ENCODE measurements at places on chromosomes 12 and 14.
A peak's percentile ranks its signal among the peaks of the same experiment; 100 is the strongest.

DNA sequence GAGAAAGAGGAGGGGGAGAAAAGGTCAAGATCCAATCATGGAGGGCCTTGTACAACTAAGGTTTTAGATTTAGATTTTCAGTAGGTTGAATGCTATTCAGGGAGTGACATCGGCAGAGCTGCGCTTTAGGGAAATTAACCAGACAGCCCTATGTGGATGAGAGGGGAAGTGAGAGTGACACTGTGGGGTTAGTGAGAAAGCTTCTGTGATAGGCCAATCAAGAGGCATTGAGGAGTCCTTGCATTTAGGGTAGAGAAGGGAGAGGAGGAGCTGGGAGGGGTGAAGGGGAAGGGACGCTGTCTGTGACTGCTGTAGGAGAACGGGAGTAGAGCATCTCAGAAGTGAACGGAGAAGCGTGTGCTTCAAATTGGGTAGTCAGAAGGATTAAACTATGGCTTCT is 3.4 kb downstream of the HSD17B6 start:
- no peak for DNase-seq

DNA sequence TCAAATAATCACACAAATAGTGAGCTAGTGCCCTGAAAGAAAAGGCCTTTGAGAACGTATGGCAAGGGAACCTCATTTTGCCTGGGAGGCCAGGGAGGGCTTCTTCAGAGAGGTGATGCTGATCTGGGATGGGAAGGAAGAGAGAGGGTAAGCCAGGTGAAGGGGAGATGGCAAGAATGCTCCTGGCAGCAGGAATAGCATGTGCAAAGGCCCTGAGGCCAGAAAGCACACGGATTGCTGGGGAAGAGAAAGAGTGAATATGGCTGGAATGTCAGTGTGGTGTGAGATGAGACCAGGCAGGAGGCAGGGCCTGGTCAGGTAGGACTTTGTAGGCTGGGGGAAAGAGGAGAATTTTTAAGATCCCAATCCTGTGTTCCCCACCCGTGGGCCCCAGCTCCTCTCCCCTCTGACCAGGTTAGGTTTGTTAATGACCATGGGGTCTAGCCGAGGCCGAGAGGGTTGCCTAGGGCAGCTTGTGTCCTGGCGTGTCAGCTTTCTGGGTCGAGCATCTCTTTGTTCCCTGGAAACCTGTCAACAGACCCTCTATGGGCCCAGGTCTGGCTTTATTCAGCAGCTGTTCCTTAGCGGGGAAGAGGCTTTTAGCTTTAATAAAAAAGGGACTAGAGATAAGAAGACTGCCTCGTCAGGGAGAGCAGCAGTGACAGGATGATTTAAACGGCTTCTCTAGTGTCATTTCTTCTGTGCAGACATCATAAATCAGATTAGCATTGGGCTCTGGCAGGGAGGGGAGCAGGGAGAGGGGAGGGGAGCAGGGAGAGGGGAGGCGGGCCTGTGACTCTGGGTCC is 123.4 kb downstream of the ADCK1 start:
- DNase-seq, result no peak

- DNase-seq, result no peak
These were observed 112.5 kb upstream of the FLRT2 start for GRCh38 chr14:85417396-85417795.

DNA sequence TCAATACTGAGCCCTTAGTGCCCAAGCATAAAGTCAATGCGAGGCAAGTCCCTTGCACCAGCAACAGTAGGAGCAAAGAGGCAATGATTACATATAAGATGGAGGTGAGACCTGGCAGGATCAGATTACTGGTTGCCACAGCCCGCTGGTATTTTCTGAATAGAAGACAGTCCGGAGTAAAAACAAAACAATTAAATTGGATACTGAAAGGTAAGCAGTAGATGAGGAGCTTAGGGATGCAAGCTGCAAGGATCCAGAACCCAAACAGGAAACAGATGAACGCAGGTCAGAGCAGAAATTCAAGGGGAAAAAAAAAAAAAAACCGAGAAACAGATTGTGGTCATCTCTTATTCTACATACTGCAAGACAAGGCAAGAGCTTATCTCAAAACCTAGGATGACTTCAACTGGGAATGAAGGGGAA is 119.6 kb downstream of the MED13L start:
- DNase-seq, result no peak

DNA sequence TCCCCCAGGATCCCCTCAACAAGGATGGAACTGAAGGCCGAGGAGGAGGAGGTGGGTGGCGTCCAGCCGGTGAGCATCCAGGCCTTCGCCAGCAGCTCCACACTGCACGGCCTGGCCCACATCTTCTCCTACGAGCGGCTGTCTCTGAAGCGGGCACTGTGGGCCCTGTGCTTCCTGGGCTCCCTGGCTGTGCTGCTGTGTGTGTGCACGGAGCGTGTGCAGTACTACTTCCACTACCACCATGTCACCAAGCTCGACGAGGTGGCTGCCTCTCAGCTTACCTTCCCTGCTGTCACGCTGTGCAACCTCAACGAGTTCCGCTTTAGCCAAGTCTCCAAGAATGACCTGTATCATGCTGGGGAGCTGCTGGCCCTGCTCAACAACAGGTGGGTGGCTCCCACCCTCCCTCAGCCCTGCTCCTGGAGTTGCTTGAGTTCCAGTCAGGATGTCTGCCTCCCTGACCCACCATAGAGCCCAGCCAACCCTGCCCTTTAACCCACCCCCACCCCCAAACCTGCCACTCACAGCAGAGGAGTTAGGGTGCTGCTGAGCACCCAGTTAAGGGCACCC is 1.4 kb downstream of the ASIC1 start:
- DNase-seq, result no peak

DNA sequence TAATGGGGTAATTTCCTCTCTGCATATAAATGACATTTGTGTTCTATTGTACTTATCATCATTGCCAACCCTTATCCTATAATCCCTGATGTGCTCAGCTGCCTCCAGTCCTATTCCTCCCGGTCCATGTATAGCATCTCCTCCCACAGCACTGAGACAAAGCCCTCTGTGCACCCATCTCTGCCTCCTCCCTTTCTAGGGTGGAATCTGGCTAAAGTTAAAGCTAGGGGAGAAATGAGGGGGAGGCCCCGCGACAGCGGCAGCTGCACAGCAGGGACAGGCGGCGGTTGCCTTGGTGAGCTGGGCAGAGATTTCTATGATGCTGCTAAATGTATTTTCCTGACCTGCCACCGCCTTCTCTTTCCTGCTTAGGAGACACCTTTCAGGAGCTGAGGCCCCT is 12.8 kb upstream of the ZDHHC22 start:
- no peak for DNase-seq

GRCh38 chr12:46124848-46125619 is 134.7 kb upstream of the SCAF11 start:
- DNase-seq, result peak; percentile 25

DNA sequence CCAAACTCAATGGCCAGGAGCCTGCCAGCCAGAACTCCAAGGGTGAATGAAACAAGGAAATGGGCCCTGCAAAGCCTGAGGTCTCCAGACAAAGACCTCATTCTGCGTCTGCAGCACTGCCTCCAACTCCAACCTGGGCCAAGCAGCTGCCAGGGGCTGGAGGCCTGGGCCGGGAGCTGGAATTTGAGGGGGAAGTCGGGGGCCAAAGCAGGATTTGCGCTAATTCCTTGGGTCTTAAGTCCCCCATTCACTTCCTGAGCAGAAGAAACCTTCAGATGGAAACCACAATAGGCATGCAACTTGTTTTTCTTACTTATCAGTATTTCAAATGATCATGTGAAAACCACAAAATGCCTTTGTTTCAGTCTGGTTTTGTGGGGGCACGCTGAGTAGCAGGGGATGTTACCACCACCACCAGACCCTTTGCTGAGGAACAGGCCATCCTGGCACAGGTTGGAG is 23.0 kb upstream of the TC2N start:
- no peak for DNase-seq

GRCh38 chr12:51371295-51371953 is 19.8 kb downstream of the GALNT6 start:
- no peak for DNase-seq

DNA sequence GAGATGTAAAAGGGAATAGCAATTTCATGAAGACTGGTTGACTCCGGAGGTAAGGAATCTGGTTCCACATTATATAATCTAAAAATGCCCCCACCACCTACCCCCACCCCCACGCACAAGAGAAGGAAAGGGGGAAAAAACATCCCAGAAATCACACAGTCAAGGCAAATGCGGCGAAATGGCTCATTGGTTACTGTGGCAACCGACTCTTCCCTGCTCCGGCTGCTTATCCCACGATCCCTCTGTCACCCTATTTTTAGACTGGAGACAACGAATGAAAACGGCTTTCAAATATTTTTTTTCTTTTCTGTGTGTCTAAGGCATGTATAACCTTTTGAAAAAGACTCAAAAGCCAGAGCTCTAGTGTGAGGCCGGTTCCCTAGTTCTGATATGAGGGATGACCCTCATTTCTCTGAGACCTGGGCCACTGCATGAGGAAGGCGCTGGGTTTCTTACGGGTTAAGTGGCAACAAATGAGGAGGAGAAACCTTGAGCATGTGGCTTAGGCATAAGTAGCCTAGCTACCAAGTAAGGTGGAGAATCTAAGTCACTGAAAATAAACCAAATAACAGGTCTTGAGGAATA is 148.3 kb upstream of the GRIN2B start:
- DNase-seq, result no peak

DNA sequence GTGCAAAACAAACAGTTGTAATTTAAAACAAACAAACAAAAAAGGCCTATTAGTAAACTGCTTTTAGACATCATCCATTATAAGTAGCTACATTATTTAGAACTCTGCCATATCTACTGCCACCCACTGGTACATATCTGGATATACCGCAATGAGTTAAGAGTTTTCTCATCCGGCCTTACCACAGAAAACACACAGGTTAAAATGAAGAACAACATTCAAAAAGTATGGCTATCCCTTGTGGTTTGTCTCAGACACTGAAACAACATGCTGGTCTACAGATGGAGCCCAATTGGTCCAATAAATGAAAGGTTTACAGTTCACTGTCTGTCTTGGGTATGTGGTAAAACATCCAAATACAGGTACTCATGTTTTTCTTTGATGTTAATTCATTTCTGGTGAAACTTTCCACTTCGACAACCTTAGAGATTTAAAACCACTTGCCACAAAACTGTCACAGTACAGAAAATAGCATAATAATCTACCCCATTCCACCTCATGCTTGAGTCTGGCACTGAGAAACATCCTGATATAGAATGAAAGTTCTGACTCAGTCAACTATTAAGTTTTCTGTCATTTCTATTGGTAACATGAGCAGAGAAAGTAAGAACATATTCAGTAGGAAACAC is 354.3 kb downstream of the CEP128 start:
- no peak for DNase-seq

- DNase-seq, result no peak
These were observed 43.5 kb downstream of the DPF3 start for GRCh38 chr14:72850360-72850759.

DNA sequence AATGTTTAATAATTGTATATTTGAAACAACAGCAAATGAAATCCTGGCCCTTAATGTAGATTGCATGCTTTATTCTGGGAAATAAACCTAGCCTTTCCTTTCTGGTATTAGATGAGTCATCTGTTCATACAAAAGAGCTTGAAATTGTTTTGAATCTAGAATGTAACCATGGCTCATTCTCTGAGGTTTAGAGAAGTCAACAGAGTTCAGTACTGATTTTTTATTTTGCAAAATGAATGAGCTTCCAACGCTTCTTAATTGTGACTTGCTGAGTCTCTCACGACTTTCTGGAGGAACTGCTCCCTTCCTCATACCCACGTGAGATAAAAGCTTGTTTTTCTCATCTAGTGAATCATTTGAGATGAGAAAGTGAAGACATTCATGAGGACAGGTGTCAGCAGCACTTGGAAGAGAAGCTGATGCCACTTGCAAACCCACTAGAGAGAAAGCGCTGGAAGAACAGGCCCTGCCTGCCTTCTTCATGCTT is 509.6 kb downstream of the VRK1 start:
- DNase-seq, result no peak

DNA sequence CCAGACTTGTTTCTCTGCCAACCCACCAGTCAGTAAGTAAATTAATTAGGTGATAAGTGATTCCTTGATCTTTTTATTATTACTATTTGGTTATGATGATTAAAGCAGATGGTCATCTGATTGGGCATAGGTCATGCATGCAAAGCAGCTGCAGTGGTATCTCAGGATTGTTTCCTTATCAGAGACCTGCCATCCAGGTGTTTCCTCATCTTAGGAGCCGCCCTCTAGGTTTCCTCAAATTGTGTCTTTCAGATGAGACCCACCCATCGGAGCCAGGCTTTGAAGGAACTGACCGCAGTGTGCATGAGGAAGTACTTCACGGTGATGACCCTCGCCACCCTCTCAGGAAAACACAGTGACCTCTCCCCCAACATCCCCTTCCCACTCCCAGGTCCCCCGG is 63.3 kb downstream of the ZFP36L1 start:
- no peak for DNase-seq

GRCh38 chr14:106442857-106443256 is 916.5 kb downstream of the TMEM121 start:
- DNase-seq, result no peak

DNA sequence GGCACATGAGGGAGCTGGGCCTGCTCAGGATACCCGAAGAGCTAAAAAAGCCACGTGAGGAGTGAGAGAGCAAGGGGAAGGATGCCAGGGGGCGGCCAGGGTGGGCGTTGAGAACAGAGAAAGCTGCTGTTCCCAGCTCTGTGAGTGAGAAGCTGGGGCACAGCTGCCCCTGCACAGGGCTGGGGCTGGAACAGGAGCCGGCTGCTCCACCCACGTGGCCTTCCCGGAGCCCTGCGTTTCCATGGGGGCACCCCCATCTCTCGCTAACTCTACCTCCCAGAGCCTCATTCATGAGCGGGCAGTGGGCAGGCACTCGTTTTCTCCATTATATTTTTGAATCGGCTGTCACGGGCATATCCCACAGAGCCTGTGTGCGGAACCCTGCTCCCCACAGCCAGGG is 42.7 kb downstream of the RFLNA start:
- DNase-seq, result no peak

DNA sequence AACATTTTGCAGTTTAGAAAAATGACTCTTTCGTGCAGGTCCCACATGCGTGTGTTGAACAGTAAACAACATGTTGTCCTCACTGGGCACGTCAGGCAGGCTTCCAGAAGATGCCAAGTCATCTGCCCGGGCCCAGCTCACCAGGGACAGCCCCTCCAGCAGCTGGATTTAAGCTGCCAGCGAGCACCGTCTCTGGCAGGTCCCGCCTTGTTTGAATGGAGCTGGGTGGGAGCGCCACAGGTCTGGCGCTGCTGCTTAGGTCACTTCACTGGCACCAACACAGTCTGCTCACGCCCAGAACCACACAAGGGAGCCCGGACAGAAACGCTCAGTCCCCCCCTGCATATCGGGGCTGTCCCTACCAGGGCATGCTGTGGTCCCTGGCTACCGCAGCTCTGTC is 33.1 kb upstream of the MMP17 start:
- no peak for DNase-seq

DNA sequence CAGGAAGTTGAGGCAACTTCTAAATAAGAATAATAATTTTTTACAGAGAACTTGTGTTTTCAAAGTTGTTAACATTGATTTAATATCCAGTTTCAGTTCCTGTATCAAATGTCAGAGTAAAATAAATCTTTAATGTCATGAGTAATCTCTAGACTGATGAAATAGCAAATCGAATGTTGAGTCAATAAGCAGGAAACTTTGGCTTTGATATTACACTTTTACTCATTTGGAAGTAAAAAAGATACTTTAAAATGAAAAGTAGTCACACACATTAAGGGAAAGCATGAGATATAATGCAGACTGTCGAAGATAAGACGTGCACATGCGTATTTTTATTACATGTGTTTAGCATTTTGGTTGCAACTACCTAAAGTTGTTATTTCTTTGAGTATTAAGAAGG is 78.2 kb upstream of the PTGDR start:
- no peak for DNase-seq

- no peak for DNase-seq
These were observed 36.0 kb downstream of the NTF3 start for GRCh38 chr12:5467931-5468330.
